Osteocyte (in vitro differentiated cells): ENCODE measurements at places on chromosomes 1 and 21. TPM values are rescaled to one million over a fixed set of nuclear protein-coding genes. Genes with fewer than 3 reads are reported as not detected.

GRCh38 chr1:145990249-145990855 lies 6.0 kb downstream of the TXNIP start:
- no peaks in the 10 kb centered on the region for H3K27me3 ChIP-seq
- no peak for DNase-seq
- H3K4me1 ChIP-seq: peaks cover 55% of the 10 kb centered on the region
- H3K36me3 ChIP-seq: peaks cover 34% of the 10 kb centered on the region

DNA sequence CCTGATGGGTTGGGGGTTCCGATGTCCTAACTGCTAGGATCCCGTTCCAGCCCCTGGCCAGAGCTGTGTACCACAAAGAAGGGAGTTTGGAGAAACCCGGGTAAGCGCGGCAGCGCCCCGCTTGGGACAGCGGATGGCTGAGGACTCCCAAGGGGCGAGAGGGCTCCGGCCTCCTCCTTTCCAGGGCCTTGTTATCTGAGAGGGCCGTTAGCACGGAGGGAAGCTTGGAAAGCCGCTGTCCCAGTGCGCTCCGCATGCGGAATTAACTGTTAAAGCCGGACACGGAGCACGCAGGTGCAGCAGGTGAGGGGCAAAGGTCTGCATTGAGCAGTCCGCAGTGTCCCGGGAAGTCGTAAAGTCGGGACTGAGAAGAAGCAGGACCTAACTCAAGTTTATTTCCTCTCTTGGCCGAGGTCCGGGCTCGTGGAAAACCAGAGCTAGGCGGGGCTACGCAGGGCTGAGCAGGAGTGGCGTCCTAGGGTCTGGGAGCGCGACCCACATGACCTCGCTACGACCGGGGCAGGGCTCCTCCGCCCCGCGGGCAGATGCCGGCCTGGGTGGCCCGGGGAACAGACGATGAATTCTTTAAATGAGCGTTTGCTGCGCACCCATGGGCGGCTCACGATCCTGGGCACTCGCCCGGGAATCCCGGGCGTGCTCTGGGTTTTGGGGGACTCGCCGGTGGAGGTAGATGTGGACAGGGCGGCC lies 4.5 kb downstream of the LHX4 start:
- H3K4me1 ChIP-seq: peaks cover 37% of the 10 kb centered on the region
- H3K36me3 ChIP-seq: no peaks in the 10 kb centered on the region
- peak overlapping the region; percentile 60 for H3K4me3 ChIP-seq
- H3K27me3 ChIP-seq: peaks cover 76% of the 10 kb centered on the region
- no peak overlapping the region for H3K27ac ChIP-seq

GRCh38 chr1:246791303-246791918 lies 67.2 kb downstream of the SCCPDH start:
- H3K4me1 ChIP-seq: peaks cover 30% of the 10 kb centered on the region
- H3K36me3 ChIP-seq: no peaks in the 10 kb centered on the region
- H3K27ac ChIP-seq: no peak overlapping the region
- no peak for DNase-seq
- no peak overlapping the region for H3K4me3 ChIP-seq

- no peak overlapping the region for H3K4me3 ChIP-seq
- peaks cover 18% of the 10 kb centered on the region for H3K27me3 ChIP-seq
- H3K4me1 ChIP-seq: no peaks in the 10 kb centered on the region
- no peak for DNase-seq
- H3K36me3 ChIP-seq: no peaks in the 10 kb centered on the region
These were observed 37.6 kb downstream of the PDE4B start for GRCh38 chr1:65830306-65830705.

Gene PLA2G2D
- not detected in 2 replicates for total RNA-seq

GRCh38 chr1:16165073-16165364 lies 9.2 kb upstream of the EPHA2 start:
- H3K4me1 ChIP-seq: peaks cover 36% of the 10 kb centered on the region
- no peak overlapping the region for H3K4me3 ChIP-seq
- peak overlapping the region; percentile 84 for H3K27ac ChIP-seq
- no peak for DNase-seq
- no peaks in the 10 kb centered on the region for H3K36me3 ChIP-seq
- no peaks in the 10 kb centered on the region for H3K27me3 ChIP-seq

Gene LMX1A
- not detected in 2 replicates for total RNA-seq

DNA sequence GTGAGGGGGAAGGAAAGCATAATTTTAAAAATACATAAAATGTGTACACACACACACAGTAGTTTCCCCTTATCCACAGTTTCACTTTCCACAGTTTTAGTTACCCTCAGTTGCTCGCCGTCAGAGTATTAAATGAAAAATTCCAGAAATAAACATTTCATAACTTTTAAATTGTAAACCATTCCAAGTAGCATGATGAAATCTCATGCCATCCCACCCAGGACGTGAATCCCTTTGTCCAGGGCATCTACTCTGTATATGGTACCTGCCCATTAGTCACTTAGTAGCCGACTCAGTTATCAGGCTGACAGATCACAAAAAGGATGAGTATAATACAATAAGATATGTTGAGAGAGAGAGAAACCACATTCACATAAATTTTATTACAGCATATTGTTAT lies 36.2 kb downstream of the EPS15 start:
- peaks cover 9% of the 10 kb centered on the region for H3K4me1 ChIP-seq
- H3K4me3 ChIP-seq: no peak overlapping the region
- H3K27me3 ChIP-seq: no peaks in the 10 kb centered on the region
- no peak for DNase-seq
- H3K36me3 ChIP-seq: peaks cover 21% of the 10 kb centered on the region
- peak overlapping the region; percentile 48 for H3K27ac ChIP-seq

Gene LRRIQ3
- total RNA-seq: 0.16 and 0.86 TPM in 2 replicates

DNA sequence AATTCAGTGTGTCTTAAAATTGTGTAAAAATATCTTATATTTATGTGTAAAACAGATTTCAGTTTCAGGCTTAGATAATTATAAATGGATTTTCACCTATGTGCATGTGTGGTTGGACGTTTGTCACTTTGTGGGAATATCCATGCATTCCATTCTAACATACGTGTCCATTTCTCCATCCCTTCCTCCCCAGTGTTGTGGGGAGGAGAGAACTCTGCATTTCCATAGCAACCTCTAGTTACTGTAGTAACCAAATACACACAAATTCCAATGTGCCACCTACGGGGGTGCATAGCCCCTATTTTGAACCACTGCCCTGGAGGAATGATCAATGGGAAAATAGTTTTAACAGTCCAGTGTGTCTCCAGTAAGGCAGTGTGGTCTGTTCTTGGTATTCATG lies 79.0 kb downstream of the RASAL2 start:
- peak overlapping the region; percentile 25 for H3K27ac ChIP-seq
- H3K36me3 ChIP-seq: no peaks in the 10 kb centered on the region
- no peak for DNase-seq
- no peaks in the 10 kb centered on the region for H3K27me3 ChIP-seq
- peaks cover 30% of the 10 kb centered on the region for H3K4me1 ChIP-seq
- no peak overlapping the region for H3K4me3 ChIP-seq

- H3K4me1 ChIP-seq: no peaks in the 10 kb centered on the region
- no peak overlapping the region for H3K27ac ChIP-seq
- no peaks in the 10 kb centered on the region for H3K27me3 ChIP-seq
- DNase-seq: no peak
- H3K4me3 ChIP-seq: no peak overlapping the region
These were observed 247.4 kb downstream of the MATN1 start for GRCh38 chr1:30475966-30476365.

DNA sequence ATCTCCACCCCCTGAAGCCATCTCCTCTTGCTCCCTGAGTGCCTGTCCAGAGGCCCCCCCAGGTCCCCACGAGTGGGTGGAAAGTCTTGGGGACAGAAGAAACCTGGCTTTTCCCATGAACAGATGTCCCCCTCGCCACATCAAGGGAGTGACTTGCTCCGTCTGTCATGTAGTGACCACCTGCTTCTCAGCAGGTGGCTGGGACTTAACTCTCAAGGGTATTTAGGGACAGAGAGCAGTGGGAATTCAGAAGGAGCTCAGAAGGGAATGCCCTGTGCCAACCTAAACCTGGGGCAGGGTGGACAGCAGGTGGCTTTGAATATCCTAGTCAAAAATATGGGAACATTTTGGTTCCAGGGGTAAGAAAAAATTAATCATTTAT lies 139.8 kb downstream of the PRDM16 start:
- no peaks in the 10 kb centered on the region for H3K4me1 ChIP-seq
- no peak overlapping the region for H3K27ac ChIP-seq
- H3K36me3 ChIP-seq: no peaks in the 10 kb centered on the region
- H3K4me3 ChIP-seq: no peak overlapping the region

- DNase-seq: no peak
- H3K4me1 ChIP-seq: peaks cover 23% of the 10 kb centered on the region
- no peaks in the 10 kb centered on the region for H3K27me3 ChIP-seq
- H3K4me3 ChIP-seq: peak within 1 kb of the TSS; percentile 93
- peaks cover 3% of the 10 kb centered on the region for H3K36me3 ChIP-seq
- H3K27ac ChIP-seq: peak within 1 kb of the TSS; percentile 99
These were observed at the start of gene B3GALNT2 for GRCh38 chr1:235504122-235504493. Gene B3GALNT2 (minus strand): TSS chr1:235504452. CDS start chr1:235504252, 200 bp downstream.

GRCh38 chr1:27563341-27563590 lies 40.7 kb downstream of the AHDC1 start:
- H3K4me3 ChIP-seq: peak overlapping the region; percentile 45
- H3K27ac ChIP-seq: peak overlapping the region; percentile 94
- H3K36me3 ChIP-seq: peaks cover 2% of the 10 kb centered on the region
- no peaks in the 10 kb centered on the region for H3K27me3 ChIP-seq

Gene WDTC1
- 50.4 and 52.0 TPM in 2 replicates for total RNA-seq

Gene OR2L2
- total RNA-seq: 0.08 and 0.13 TPM in 2 replicates

Gene UBE2U
- total RNA-seq: not detected in 2 replicates

DNA sequence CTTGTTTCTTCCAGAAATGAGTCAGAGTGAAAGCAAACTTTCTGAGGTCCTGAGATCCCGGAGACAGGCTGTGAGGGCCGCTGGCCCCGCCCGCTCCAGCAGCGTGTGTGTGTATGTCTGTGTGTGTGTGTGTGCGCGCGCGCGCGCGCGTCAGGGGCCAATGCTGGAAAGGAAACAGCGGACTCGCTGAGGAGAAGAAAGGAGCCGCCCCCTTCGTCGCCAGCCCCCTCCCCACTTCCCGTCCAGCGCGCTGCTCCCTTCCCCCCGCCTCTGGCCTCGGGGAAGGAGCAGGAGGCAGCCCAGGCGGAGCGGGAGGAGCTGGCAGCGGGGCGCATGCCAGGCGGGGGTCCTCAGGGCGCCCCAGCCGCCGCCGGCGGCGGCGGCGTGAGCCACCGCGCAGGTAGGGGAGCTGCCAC lies at the start of gene DISC1:
DISC1 (plus strand) TSS at position 256 of the 416 bp plus-strand sequence; CDS start at position 334, 78 bp downstream.
- peaks cover 9% of the 10 kb centered on the region for H3K27me3 ChIP-seq
- peaks cover 44% of the 10 kb centered on the region for H3K4me1 ChIP-seq
- H3K27ac ChIP-seq: peak within 1 kb of the TSS; percentile 86

Gene SLC35A3
- total RNA-seq: 14.0 and 21.3 TPM in 2 replicates

Gene RAP1GAP
- 3.5 and 3.8 TPM in 2 replicates for total RNA-seq

GRCh38 chr1:232036181-232036933 lies 409.8 kb downstream of the DISC1 start:
- peaks cover 8% of the 10 kb centered on the region for H3K36me3 ChIP-seq
- H3K4me1 ChIP-seq: peaks cover 13% of the 10 kb centered on the region
- no peak overlapping the region for H3K27ac ChIP-seq
- DNase-seq: no peak

DNA sequence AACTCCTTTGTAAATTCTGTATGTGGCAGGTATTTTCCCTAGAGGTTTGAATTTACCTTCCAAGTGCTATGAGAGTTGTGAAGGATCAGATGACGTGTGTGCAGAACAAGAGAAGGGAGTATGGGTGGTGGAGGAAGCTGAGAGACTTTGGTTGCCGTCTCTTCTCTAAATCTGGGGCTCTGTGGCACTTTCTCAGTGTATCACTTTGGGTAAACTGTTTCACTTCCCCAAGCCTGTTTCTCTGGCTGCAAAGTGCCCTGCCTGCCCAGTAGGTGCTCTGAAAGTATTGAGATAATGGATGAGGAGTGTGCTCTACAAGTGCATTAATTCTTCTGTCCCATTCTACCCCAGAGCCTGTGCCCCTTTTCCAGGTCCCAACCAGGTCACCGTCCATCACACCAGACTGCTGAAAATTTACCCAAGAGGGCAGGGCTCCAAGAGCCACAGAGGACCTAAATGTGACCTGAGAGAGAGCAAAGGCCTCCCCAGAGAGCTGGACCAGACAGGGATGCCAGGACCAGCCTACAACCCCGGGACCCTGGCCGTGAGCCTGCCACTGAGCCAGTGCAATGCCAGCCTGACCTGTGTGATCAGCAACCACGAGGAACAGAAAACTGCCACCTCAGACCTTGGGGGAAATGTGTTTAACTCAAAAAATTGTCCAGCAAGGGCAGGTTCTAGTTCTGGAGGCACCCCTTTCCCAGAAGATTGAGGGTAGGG lies 131.6 kb upstream of the ETV3 start:
- no peaks in the 10 kb centered on the region for H3K4me1 ChIP-seq
- H3K27me3 ChIP-seq: peaks cover 14% of the 10 kb centered on the region
- no peak overlapping the region for H3K27ac ChIP-seq
